Mesothelial cell of epicardium (in vitro differentiated cells): ENCODE measurements at places on chromosomes 5 and 9.

DNA sequence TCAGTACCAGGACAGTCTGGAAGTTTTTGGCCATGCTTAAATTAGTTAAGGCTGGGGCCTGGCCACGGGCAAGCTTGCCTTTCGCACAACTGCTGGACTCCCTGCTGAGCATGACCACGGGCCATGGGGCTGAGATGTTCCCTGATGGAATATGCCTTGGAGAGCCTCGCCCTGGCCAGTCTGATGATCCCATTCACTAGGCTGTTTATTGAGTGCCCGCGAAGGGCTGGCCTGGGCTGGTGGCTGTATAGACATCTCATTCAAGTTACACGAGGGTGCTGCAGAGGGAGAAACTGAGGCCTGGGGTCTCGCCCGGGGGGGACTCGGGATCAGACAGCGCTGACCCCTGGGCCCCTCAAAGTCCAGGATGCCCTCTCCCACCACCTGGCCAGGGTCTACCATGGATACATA is 7.8 kb upstream of the RXRA start:
- DNase-seq = no peak

GRCh38 chr5:14806456-14806855 is 65.1 kb downstream of the ANKH start:
- DNase-seq = no peak

DNA sequence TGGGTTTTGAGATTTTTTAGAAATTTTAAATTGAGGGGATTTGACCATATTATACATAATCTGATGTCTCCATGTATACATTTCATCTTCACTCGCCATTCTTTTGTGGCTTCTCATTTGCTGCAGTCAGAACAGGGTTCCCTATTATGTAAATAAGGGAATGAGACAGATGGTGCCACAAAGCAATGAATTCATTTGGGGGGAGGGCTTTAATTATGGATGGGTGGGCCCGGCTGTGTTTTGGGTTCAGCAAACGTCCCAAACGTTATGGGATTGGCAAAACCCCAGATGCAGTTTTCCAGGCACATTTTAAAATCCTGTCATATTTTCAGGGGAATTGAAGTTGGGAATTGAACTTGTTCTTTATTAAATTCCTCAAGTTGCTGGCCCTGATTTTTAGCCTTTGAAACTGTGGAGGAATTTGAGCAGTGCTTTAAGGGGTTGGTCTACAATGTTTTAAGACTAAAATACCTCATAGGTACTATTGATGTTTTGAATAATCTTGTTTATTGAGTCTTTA is 558.5 kb upstream of the ZNF462 start:
- no peak for DNase-seq

- DNase-seq = no peak
These were observed 123.2 kb downstream of the DCP2 start for GRCh38 chr5:113099822-113100221.

DNA sequence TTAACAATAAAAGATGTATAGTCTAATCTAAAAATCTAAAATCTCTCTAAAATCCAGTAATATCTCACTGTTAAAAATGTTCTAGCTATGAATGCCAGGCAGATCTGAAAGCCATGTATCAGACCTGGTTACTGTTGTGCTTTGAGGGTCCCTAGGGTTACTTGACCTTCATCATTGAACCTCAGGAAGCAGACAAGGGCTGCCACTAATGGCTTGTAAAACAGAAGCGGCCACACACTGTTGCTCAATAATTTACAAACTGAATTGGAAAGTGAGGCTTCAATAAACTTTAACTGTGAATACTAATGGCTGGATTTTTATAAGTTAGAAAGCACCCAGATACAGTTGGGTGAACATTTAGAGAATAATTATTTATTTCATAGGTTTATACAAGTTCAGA is 198.0 kb upstream of the RPS23 start:
- no peak for DNase-seq

DNA sequence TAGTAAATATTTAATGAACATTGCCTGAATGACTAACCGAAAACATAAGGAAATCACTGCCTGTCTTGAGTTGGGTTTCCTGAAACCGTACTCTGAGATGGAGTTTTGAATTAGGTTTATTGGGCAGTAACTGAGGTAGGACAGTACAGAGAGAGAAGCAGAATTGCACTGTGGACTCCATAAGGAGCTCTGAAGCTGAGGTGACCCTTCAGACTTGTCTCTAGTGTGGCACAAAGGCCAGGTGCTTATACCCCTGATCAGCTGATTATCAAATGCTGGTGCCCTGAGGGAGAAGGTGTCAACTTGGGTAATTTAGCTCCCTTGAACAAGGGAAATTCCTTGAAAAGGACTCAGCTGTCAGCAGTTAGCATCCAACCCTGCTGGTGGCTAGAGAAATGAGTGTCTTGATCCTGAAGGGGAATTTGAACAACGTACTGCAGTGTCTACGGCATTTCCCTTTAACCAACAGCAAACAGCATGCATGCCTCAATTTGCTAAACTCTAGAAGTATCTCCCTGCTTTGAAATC is 135.0 kb upstream of the SMARCA2 start:
- DNase-seq = no peak

DNA sequence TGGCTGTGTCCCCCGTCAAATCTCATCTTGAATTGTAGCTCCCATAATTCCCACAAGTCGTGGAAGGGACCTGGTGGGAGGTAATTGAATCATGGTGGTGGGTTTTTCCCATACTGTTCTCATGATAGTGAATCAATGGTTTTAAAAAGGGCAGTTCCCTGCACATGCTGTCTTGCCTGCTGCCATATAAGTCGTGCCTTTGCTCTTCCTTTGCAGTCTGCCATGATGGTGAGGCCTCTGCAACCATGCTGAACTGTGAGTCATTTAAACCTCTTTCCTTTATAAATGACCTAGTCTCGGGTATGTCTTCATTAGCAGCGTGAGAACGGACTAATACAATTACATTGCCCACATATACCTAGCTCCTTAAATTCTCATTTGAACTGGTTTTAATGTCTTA is 353.0 kb upstream of the KLF4 start:
- DNase-seq = no peak

GRCh38 chr5:150188146-150188842 is 1.6 kb upstream of the SLC6A7 start:
- no peak for DNase-seq

GRCh38 chr9:98455256-98456155 is 200.1 kb upstream of the TBC1D2 start:
- no peak for DNase-seq

DNA sequence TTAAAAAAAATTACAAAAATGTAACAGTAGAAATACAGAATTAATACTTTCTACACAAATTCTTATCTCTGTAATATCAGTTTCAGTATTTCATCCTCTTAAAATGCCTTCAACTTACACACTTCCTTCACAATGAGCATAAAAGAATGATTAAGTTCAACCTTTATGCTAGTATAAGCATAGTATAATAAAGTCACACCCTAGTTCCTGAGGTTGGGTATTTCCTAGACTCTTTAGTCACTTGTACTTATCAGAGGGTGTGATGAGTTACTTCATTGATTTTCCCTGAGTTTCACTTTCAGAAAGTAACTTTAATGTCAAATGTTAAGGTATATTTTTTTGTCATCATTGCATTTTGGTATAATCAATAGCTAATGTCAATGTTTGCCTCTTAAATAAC is 302.4 kb downstream of the PDE4D start:
- no peak for DNase-seq
